ENCODE measurements at places on chromosomes 1 and 21.

- no peak overlapping the region for H3K4me3 ChIP-seq
- H3K27me3 ChIP-seq = no peaks in the 10 kb centered on the region
- H3K36me3 ChIP-seq = no peaks in the 10 kb centered on the region
- no peaks in the 10 kb centered on the region for H3K4me1 ChIP-seq
- DNase-seq = no peak
These were observed 15.4 kb downstream of the ZP4 start for GRCh38 chr1:237875291-237875690.

GRCh38 chr1:205837382-205837970 lies 12.5 kb downstream of the PM20D1 start:
- H3K27me3 ChIP-seq = no peaks in the 10 kb centered on the region
- DNase-seq = no peak
- H3K27ac ChIP-seq = no peak overlapping the region
- H3K4me3 ChIP-seq = no peak overlapping the region
- H3K4me1 ChIP-seq = no peaks in the 10 kb centered on the region
- no peaks in the 10 kb centered on the region for H3K36me3 ChIP-seq

- no peak overlapping the region for H3K4me3 ChIP-seq
- DNase-seq = no peak
- H3K27me3 ChIP-seq = no peaks in the 10 kb centered on the region
- H3K27ac ChIP-seq = no peak overlapping the region
These were observed 14.9 kb downstream of the AK2 start for GRCh38 chr1:33021567-33022431.

DNA sequence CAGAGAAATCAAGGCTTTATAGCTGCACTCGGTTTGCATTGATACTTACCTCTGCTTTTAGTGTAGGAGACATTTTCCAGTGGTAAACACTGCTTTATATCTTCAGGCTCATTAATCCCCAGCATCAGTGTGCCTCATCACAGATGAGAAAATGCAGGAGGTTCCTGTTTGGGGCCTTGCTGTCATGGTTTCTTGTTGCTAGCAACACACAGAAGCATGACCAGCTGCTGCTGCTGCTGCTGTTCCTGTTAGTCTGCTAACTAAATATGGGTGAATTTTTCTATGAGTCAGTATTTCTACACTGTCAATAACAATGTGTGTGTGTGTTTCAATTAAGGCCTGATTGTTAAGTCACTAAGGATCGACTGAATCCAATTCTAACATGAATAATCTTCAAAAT lies 85.8 kb upstream of the RGS1 start:
- no peaks in the 10 kb centered on the region for H3K4me1 ChIP-seq
- no peak for DNase-seq
- H3K4me3 ChIP-seq = no peak overlapping the region
- no peaks in the 10 kb centered on the region for H3K36me3 ChIP-seq
- no peaks in the 10 kb centered on the region for H3K27me3 ChIP-seq

- H3K27ac ChIP-seq = peak overlapping the region; percentile 81
- peaks cover 57% of the 10 kb centered on the region for H3K4me1 ChIP-seq
These were observed 1.3 kb downstream of the TRIM33 start for GRCh38 chr1:114509596-114510273.

DNA sequence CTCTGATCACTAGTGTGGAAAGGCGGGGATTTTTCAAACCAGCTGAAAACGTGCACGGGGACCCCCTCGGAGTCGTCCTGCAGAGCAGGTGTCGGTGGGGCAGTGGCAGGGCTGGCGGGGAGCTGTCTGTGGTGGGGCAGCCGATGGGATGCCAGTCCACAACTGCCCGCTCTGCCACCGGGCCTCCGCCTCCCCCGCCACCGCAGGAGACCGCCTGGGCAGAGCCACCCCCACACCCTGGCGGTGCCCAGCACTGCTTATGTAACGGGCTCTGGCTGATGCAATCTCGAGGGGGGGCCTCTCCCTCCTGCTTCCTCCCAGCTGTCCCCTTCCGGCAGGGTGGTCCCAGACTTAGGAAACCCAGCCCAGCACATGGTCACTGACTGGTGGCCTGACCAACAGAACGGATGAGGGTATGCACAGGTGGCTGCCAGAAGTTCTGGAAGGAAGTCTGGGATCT lies 9.3 kb downstream of the CHD5 start:
- no peak overlapping the region for H3K27ac ChIP-seq
- no peak for DNase-seq
- no peaks in the 10 kb centered on the region for H3K4me1 ChIP-seq

DNA sequence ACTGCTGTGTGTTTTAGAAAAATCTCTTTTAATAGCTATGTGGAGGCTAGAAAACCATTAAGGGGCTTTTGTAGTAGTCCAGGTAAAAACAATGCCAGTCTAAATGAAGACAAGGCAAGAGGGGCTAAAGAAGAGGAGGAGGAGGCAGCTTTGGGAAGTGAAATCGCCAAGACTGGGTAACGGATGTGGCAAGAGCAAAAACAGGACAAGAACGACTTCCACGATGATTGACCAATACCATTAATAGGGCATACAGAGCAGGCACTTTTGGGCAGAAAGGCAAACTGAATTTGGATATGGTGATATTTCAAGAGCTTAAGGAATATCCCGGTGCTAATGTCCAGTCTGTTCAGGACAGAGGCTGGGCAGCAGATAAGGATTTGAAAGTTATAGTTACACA lies 22.0 kb downstream of the COA6 start:
- peaks cover 30% of the 10 kb centered on the region for H3K4me1 ChIP-seq
- no peak for DNase-seq
- no peaks in the 10 kb centered on the region for H3K27me3 ChIP-seq
- H3K36me3 ChIP-seq = peaks cover 37% of the 10 kb centered on the region
- no peak overlapping the region for H3K27ac ChIP-seq
- H3K4me3 ChIP-seq = no peak overlapping the region

- H3K4me3 ChIP-seq = peak within 1 kb of the TSS; percentile 42
- no peak for DNase-seq
- H3K36me3 ChIP-seq = no peaks in the 10 kb centered on the region
- no peak within 1 kb of the TSS for H3K27ac ChIP-seq
These were observed at the start of gene SGIP1 for GRCh38 chr1:66533804-66534740. TSS of gene SGIP1 (plus strand) at chr1:66534153. CDS start at chr1:66534359, 206 bp downstream.

DNA sequence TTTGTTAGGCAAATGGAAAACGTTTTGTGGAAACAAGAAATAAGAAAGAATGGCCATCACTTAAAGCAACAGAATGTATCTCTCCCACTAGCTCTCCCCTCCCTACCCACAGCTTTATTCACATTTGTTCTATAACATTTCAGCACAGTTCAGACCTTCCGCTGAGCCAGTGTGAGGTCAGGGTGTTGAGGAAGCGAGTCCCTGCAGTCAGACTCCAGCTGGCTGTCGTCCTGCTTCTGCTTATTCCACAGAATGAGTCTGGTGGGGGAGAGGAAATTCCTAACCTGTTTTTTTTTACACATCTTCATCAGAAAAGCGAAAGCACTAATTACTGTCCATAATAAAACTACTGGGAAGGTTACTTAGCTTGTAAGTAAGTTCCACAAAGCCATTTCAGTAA lies 39.0 kb downstream of the MRPL39 start:
- H3K36me3 ChIP-seq = peaks cover 50% of the 10 kb centered on the region
- no peak for DNase-seq
- peaks cover 86% of the 10 kb centered on the region for H3K4me1 ChIP-seq
- H3K27me3 ChIP-seq = no peaks in the 10 kb centered on the region

- no peak for DNase-seq
- H3K4me1 ChIP-seq = no peaks in the 10 kb centered on the region
- no peak overlapping the region for H3K27ac ChIP-seq
- H3K27me3 ChIP-seq = peaks cover 18% of the 10 kb centered on the region
- H3K4me3 ChIP-seq = no peak overlapping the region
These were observed 81.7 kb upstream of the ATP1B1 start for GRCh38 chr1:169024800-169025271.

- DNase-seq = peak; percentile 46
- peaks cover 43% of the 10 kb centered on the region for H3K4me1 ChIP-seq
- peak overlapping the region; percentile 90 for H3K27ac ChIP-seq
- peaks cover 9% of the 10 kb centered on the region for H3K36me3 ChIP-seq
- peak overlapping the region; percentile 83 for H3K4me3 ChIP-seq
These were observed 816 bp downstream of the EDEM3 start for GRCh38 chr1:184753608-184754475.

- DNase-seq = no peak
- no peak overlapping the region for H3K27ac ChIP-seq
- no peak overlapping the region for H3K4me3 ChIP-seq
- peaks cover 5% of the 10 kb centered on the region for H3K27me3 ChIP-seq
- H3K4me1 ChIP-seq = no peaks in the 10 kb centered on the region
These were observed 113.8 kb upstream of the DNAH14 start for GRCh38 chr1:224815647-224816046.

DNA sequence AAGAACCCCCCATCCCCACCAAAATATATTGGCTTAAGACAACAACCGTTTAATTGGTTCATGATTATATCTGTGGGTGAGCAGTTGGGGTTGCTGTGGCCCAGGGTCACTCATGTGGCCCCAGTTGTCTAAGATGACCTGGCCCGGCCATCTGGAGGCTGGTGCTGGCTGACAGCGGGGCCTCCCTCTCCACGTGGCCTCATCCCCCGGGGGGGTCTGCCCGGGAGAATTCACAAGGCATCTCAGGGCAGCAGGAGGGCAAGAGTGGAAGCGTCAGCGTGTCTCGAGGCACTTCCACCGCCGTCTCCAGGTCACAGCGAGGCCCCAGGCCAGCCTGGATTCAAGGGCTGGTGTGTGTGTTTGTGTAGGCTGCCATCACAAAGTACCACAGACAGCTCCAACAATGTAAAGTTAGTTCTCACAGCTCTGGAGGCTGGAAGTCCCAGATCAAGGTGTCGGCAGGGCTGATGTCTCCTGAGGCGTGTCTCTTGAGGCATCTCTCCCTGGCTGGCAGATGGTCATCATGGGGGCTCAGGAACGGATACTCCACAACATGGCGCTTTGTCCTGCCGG lies 11.0 kb upstream of the UTS2 start:
- no peak overlapping the region for H3K27ac ChIP-seq
- no peaks in the 10 kb centered on the region for H3K4me1 ChIP-seq
- no peaks in the 10 kb centered on the region for H3K36me3 ChIP-seq
- no peak for DNase-seq
- no peaks in the 10 kb centered on the region for H3K27me3 ChIP-seq

GRCh38 chr1:163528710-163529348 lies 207.1 kb downstream of the NUF2 start:
- H3K27me3 ChIP-seq = no peaks in the 10 kb centered on the region
- no peaks in the 10 kb centered on the region for H3K4me1 ChIP-seq
- H3K27ac ChIP-seq = no peak overlapping the region
- no peaks in the 10 kb centered on the region for H3K36me3 ChIP-seq
- no peak overlapping the region for H3K4me3 ChIP-seq
- peak; percentile 15 for DNase-seq

DNA sequence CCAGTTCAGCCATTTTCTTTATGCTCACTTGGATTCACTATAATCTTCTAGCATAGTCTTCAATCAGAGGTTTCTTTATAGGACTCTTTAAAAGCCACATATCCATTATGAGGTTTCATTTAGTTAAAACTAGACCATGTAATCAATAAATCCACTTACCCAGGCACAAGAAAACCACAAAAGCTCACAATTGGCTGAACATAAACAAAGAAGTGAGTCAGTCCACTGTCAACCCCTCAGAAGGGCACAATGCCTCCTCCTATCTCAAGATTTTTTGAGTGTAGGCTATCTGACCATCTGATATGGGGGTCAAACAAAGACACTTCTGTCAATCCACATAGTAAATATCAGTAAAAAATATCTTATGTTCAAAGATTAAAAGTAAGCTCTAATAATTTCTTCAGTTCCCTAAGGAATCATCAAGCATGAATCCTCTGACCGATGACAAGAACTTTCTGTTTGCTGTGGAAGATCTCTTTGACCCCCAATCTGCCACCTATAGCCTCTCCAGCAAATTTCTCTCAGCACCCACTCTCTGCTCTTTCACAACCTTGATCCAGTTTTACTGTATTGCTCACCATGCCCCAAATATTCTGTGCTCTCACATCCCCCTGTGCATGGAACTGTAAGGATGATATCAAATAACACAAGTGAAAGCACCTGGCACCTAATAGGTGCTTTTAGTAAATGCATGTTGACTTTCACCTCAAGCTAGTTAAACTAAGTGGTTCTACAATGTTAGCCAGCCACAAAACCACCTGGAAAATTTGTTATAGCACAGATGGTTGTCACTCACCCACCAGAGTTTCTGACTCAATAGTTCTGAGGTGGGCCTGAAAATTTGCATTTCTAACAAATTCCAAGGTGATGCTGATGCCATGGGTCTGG lies 16.7 kb downstream of the RAB3B start:
- H3K27me3 ChIP-seq = peaks cover 3% of the 10 kb centered on the region
- DNase-seq = no peak
- no peak overlapping the region for H3K27ac ChIP-seq

DNA sequence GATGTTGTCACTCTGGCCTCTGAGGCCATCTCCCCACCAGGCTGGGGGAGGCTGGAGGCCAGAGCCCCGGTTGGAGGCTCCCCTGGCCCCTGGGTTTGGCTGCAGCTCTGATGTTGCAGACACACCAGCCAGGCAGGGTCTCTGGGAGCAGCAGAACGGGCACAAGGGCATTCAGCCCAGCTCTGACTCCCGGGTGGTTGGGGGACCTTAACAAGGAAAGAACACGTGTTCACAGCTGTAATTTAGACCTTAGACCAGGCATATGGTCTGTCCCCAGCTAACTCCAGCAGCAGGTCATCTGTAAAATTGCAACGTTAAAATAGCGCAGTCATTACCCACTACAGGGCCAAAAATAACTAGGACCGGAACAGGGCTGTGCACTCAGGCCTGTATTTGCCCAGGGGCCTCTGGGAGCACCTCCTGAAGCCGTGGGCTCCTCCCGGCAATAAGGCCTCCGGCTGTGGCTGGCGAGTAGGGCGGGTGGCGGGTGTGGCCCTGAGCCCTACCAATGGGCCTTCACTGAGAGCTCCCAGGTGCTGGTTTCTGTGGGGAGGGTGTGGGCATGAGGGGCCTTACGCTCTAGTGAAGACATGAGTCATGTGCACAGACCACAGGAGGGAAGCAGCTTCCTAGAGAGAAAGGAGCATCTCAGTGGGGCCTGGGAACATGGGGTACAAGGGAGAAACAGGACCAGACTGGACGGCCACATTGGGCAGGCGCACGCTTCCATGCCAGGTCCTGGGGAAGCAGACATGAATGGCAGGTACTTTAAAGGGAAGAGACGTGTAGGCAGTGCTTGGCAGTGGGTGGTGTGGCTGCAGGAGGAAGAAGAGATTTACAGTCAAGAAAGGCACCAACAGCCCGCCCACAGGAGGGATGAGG lies 6.1 kb downstream of the LDLRAP1 start:
- peaks cover 42% of the 10 kb centered on the region for H3K36me3 ChIP-seq
- H3K4me3 ChIP-seq = peak overlapping the region; percentile 66
- H3K27me3 ChIP-seq = no peaks in the 10 kb centered on the region
- peaks cover 85% of the 10 kb centered on the region for H3K4me1 ChIP-seq
- DNase-seq = peak; percentile 79

- H3K27me3 ChIP-seq = no peaks in the 10 kb centered on the region
- H3K36me3 ChIP-seq = no peaks in the 10 kb centered on the region
- no peak overlapping the region for H3K4me3 ChIP-seq
- peak; percentile 12 for DNase-seq
These were observed 712 bp upstream of the LAMB3 start for GRCh38 chr1:209652873-209653401.

GRCh38 chr1:6870086-6870485 lies 84.8 kb downstream of the CAMTA1 start:
- peaks cover 24% of the 10 kb centered on the region for H3K4me1 ChIP-seq
- no peak for DNase-seq
- no peak overlapping the region for H3K27ac ChIP-seq
- peaks cover 7% of the 10 kb centered on the region for H3K36me3 ChIP-seq
- H3K27me3 ChIP-seq = no peaks in the 10 kb centered on the region
